ENCODE measurements at places on chromosomes 2 and 18.

DNA sequence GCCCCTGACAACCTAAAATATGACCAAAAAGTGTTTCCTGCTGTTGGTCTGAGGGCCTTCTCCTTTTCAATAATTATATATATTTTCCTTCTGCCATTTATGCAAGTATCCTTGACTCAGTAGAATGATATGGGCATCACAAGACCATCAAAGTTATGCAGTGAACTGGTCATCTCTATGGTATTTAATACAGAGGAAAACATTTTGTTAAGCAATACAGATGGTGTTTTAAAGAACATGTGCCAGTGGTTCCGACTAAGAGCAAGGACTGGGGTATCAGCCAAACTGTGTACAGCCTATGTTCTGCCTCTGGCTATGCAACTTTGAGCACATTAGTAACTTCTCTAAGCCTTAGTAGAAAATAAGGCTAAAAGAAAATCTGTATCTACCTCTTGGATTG is 179.0 kb downstream of the TRABD2A start:
- no peak for DNase-seq

DNA sequence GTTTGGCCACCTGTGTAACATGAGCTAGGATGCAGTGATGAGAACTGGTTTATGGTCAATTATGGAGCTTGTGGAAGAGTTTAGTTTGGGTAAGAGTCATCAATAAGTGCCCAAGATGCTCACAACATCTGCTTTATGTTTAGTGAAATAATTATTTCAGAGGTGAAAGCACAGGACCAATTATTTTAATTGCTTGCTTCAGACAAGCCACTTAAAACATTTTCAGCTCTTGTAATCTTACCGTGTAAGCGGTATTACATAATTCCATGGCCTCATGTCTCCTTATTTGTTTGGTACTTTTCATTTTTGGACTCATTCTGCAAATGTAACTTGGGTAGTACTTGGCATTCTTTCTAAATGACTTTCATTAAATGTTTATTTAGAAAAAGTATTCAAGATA is 5.4 kb downstream of the B3GNT2 start:
- DNase-seq, result peak; percentile 39

GRCh38 chr2:109690457-109690821 is 76.3 kb downstream of the SOWAHC start:
- DNase-seq, result no peak

GRCh38 chr18:10315522-10315921 is 138.9 kb upstream of the APCDD1 start:
- no peak for DNase-seq

- DNase-seq, result no peak
Observed at GRCh38 chr2:31054842-31055388, 83.3 kb downstream of the GALNT14 start.

DNA sequence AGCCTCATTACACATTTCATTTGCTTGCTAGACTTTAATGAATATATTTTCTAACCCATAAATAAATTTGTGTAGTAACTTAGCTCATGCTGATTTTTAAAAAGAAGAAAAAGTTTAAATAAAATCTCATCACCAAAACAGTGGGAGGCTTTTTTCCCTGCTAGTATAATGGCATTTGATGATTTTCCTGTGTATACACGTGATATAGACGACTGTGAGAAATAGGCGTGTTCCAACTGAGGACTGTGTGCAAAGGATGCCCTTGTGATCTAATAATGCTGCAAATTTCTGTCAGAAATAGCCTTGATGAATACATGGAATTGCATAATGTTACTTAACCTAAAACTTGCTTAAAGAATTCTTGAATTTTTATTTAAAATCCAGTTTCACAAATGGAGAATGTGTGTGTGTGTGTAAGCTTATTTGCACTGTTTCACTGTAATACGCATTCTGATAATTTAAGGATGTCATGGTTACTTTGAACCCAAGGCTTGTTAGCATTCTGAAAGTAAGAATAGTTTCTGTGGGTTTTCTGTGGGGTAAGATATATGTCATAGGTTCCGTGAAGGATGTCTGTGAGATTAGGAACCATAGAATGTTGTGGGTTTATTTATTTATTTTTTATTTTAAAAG is 178.0 kb downstream of the DLGAP1 start:
- DNase-seq, result no peak

DNA sequence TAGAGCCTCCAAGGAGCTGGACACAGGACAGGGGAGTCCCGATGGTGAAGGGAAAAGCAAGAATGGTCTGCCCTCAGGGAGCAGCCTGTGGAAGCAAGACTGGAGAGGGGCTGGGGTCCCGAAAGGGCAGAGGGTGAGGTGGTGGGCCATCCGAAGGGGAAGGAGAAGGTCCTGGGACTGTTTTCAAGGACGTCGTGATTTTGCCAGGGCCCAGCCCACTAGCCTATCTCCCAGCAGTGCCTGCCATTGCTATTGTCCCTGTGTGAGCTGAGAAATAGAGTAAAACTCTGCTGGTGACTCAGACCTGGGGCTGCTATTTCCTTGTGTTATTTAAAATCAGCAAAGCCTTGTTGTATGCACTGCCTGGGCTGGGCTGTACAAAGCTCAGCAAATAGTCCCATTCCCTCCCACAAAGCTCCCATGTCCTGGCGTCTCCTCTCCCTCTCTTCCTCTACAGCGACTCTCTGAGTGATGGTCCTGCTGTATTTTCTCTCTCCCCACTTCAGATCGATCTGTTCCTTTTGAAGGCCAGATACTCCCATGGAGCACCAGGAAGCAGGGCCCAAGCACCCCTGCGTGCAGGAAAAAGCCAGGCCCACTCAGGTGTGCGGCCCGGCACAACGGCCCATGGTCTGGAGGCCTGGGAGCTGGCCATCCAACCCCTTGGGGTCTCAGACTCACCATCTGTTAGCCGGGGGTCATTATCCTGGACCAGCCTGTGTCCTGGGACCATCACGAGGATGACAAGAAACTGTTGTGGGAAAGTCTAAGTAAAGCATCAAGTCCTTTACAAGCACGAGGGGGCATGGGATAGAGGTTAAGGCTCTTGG is 65.0 kb upstream of the OTOF start:
- no peak for DNase-seq

DNA sequence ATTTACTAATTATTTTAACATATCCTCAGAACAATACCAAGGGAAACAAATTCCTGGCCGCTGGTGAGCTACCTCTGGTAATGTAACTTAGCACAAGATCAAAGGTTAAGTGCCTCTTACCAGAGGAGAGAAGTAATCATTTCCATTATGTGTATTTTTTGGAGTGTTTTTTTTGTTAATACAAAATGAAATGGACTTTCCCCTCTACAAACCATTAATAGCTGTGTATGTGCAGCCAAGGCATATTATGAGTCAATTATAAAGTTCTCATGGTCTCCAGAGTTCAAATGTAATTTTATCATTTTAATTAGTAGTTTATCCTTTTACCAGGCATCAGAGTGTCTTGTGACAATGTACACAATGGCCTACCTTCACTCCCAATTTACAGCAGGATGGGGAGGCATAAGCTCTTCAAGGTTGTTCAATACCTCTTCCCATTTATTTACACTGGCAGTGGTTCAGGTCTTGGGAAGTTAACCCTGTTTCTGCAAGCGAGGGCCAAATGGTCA is 242.2 kb downstream of the TGIF1 start:
- DNase-seq, result peak; percentile 83

- DNase-seq, result no peak
Observed at GRCh38 chr2:99840831-99841230, 301.6 kb downstream of the AFF3 start.

GRCh38 chr2:215879977-215880940 is 133.1 kb downstream of the MREG start:
- DNase-seq, result no peak

DNA sequence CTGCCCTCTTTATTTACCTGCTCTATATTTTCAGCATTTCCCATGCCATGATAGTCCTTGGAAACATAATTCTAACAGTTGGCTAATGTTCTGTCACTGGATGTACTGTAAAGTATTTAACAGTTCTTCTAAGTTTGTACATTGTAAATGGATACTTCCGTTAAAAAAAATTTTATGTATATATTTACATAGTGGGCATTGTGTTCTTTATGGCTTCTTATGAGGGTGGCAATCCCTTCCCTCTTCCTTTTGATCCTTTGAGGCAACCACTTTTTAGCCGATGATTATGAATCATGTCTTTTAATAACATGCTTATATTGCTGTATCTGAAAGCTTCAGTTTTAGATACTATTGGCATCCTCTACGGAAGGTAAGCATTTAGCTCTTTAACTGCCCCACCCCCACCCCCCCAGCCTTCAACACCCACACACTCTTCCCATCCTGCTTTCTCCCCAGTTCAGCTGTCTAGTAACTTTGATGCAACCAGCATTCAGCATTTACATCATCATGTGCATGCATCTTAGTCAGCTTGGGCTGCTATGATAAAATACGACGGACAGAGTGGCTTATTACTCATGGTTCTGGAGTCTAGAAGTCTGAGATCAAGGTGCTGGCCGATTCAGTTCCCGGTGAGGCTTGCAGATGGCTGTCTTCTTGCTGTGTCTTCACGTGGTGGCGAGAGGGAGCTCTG is 21.0 kb upstream of the EDAR start:
- no peak for DNase-seq

DNA sequence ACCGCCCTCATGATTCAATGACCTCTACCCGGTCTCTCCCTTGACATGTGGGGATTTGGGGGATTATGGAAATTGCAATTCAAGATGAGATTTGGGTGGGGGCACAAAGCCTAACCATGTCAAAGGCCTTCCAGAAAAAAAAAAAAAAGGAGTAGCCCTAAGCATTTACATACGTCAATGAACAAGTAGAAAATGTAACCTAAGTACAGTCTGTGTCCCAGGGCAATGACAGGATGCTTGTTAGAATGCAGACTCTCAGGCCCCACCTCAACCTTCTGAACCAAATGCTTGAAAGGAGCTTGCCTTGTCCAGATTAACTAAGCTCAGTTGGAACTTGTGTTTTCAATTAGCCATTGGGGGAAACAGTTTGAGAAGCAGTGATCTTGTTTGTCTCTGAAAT is 802.1 kb downstream of the CPS1 start:
- DNase-seq, result no peak
